ENCODE measurements at places on chromosomes 3 and 15. TPM values are rescaled to one million over a fixed set of nuclear protein-coding genes. Genes with fewer than 3 reads are reported as not detected.

Gene MRPS11
- 20.0 TPM for total RNA-seq

Gene GRM7
- 0.21 TPM for total RNA-seq

Gene MYEF2
- total RNA-seq: 6.5 TPM

DNA sequence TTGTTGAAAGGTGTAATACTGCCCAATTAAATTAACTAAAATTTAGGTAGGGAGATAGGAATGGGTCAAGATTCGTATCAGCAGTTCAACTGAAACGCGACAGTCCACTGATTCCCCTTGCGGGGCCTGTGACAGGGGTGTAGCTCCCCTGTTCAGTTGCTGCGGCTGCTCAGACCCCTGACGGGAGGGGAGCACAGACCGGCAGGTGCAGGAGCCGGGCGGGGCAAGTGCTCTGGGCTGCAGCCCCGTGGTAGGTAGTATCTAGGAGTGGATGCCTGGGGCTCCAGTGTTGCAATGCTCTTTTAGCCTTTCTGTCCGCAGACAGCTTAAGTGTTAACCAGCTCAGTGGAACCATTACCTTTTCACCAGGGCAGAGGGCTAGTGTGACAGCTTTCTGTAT is 164.9 kb downstream of the ROBO2 start:
- DNase-seq: no peak

DNA sequence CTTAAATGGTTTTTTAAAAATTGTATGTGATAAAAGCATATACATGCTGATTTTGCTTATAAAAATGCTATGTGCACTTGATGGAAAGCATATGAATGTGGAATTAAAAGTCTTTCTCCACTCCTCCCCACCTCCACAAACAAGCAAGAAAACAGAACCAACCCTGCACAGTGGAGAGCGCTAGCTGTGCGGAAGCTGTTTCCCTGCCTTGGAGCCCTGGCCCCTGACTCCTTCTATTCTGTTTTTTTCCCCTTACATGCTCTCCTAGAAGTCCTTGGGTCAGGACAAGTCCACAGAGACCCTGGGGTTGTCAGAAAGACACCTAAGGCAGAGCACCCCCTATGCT is 64.2 kb downstream of the BOC start:
- DNase-seq: no peak
